ENCODE measurements at places on chromosomes 1 and 21.

GRCh38 chr1:23967871-23968270, 8.2 kb downstream of the PNRC2 start:
- DNase-seq: no peak

GRCh38 chr1:15678578-15678977, 5.5 kb upstream of the PLEKHM2 start:
- no peak for DNase-seq

- no peak for DNase-seq
Observed at GRCh38 chr1:37392051-37392450, 82.3 kb upstream of the ZC3H12A start.

DNA sequence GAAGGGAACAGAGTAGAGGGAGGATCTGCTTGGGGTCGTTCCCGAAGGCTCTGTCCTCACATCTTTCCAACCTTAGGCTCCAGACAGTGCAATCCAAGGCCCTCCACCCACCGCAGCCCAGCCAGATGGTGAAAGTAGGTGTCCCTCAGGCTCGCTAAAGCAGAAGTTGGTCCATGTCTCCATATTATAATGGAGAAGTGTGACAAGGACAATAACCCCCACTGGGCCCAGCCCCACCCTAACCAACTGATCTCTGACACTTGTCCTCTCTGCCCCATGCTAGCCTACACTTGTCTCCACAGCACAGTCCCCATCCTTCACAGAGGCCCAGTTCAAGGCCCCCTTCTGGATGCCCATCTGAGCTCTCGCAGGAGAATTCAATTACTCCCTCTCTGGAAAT, 48.7 kb downstream of the DMAP1 start:
- DNase-seq: no peak

- peak; percentile 84 for DNase-seq
Observed at GRCh38 chr1:100721526-100722207, 2.1 kb downstream of the VCAM1 start.

GRCh38 chr1:17922833-17923232, 167.7 kb downstream of the ACTL8 start:
- DNase-seq: peak; percentile 7

DNA sequence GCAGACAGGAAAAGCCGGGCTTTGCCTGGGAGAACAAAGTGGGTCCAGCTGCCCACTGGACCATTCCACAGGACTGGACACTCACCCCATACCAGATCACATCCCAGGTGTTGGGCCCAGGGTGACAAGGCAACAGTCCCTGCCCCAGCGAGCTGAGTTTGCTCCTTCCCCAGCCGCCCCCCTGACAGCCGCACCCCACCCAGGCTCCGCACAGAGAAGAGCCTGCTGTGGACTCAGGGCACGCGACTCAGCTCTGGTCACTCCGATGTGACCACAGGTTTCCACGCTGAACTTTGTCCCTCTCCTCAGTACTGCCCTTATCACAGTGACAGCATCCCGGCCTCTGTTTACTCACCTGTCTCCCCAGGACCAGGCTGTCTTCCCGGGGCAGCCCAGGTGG, 1.2 kb downstream of the BMP8B start:
- no peak for DNase-seq

DNA sequence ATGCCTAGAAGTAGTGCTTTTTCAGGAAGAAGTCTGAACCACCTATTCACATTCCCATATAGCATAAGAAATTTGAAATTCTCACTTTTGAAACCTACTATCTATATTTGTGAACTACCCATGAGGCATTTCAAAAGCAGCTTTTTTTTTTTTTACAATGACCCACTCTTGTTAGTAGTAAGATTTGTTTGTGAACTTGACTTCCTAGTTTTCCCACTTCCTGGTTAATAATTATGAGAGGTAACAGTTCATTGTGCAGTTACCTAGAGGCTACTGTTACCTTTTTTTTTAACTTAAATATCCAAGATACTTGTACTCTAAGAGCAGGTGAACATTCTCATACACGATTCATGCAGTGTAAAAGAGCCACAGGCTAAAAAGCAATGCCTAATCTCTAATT, 371.7 kb upstream of the ADGRL2 start:
- DNase-seq: no peak

GRCh38 chr21:40466893-40467483, 380.0 kb downstream of the DSCAM start:
- no peak for DNase-seq

GRCh38 chr1:65310078-65310587, 790 bp downstream of the DNAJC6 start:
- peak; percentile 67 for DNase-seq

DNA sequence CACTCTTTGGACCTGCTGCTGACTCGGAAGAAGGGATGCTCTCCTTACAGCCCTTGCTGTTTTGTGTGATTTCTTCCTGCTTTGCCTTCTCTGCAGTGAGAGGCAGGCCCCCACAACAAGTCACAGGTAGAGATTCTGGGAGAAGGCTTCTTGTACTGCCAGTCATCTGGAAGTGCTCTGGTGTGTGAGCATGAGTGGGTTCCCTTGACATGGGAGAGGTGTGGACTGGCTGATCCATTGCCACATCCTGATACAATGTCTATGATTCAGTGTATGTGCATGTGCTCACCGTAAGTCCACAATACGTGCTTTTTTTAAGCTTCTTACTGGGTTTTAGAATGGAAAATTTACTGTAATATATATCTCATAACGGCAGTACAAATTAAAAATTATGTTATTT, 46.0 kb upstream of the PLA2G4A start:
- DNase-seq: no peak

DNA sequence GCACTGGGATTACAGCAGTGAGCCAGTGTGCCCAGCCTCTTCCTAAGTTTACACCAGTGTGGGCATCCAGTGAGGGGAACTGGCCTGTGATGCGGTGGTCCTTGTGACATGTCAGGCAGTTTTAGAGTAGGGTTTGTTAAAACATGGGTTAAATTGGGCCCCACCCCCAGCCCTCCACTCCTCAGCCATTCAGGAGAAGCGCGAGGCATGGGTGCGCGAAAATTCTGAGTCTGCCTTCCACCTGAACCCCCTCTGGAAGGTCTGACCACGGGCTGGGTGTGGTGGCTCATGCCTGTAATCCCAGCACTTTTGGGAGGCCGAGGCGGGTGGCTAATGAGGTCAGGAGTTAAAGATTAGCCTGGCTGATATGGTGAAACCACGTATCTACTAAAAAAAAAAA, 51.7 kb downstream of the SKI start:
- no peak for DNase-seq

GRCh38 chr1:50658459-50659076, 235.3 kb upstream of the DMRTA2 start:
- no peak for DNase-seq

DNA sequence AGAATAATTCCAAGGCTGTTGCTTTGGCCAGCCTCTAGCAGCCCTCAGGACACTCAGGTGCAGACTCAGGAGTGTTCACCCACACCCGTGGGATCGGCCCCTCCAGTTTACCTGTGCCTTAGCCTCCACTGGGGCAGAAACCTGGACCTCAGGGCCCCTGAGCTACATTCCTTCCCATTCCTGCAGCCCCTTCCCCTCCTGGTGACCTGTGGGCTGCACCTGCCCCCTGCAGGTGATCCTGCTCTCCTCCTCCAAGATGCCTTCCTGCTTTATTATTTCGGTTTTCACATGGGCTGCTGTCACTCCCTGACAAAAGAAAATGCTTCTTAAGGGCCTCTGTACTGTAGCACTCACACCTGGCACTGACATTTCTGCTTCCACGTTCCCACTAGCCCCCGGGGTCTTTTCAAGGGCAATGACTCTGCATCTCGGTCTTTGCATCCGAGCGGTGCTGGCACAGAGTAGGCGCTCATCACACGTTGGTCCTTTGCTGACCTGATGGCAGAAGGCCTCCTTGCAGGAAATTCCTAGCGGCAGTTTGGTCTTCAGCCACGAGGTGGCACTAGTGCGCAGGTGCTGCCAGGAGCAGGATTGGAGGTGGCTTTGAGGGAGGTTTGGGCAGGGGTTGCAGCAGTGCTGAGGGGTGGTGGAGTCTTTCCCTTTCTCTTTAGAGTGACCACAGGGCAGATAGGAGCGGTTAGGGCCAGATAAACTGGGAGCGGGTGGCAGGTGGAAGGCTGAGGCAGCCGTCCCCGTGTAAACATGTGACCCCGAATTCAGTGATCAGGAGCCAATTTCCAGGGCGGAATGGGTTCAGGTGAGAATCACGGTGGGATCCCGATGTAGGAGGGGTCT, 25.3 kb upstream of the ETV3 start:
- DNase-seq: peak; percentile 78

GRCh38 chr1:157753611-157754010, 23.3 kb downstream of the FCRL2 start:
- DNase-seq: no peak

GRCh38 chr1:36154765-36155407, 1.1 kb upstream of the MAP7D1 start:
- peak; percentile 55 for DNase-seq

DNA sequence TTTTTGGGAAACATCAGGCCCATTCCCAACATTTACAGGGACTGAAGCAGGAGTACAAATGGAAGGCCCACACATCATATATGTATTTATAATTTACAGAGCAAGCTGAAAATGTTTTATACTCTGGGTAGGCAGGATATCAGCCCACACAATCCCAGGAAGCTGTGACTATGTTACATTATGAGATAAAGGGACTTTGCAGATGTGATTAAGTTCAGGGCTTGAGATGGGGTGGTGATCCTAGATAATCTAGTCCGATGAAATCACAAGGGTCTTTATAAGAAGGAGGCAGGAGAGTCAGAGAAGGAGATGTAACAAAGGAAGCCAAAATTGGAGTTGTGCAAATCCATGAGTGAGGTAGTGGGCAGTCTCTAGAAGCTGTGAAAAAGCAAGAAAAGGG, 160.5 kb downstream of the PDE4B start:
- DNase-seq: no peak

DNA sequence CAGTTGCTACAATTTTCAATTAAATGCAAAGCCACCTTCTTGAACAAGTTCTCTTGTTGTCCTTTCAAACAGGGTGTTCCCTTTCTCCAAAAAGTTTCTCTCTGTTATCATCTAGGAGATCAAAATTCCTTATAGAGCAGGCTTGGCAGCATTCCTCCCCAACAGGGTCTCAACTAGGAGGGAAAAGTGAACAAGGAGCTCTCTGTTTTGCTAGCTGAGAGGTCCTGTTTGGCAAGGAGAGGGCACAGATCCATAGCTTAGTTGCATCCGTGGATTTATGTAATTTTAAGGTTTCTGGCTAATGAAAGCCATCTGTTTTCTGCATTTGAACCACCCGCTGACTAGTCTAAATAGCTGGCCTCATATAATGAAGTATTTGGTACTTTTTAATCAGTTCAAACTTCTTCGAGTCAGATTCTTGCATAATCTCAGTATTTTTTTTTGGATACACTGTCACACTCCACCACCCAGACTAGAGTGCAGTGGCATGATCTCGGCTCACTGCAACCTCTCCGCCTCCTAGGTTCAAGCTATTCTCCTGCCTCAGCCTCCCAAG, 54.0 kb downstream of the APP start:
- peak; percentile 80 for DNase-seq

DNA sequence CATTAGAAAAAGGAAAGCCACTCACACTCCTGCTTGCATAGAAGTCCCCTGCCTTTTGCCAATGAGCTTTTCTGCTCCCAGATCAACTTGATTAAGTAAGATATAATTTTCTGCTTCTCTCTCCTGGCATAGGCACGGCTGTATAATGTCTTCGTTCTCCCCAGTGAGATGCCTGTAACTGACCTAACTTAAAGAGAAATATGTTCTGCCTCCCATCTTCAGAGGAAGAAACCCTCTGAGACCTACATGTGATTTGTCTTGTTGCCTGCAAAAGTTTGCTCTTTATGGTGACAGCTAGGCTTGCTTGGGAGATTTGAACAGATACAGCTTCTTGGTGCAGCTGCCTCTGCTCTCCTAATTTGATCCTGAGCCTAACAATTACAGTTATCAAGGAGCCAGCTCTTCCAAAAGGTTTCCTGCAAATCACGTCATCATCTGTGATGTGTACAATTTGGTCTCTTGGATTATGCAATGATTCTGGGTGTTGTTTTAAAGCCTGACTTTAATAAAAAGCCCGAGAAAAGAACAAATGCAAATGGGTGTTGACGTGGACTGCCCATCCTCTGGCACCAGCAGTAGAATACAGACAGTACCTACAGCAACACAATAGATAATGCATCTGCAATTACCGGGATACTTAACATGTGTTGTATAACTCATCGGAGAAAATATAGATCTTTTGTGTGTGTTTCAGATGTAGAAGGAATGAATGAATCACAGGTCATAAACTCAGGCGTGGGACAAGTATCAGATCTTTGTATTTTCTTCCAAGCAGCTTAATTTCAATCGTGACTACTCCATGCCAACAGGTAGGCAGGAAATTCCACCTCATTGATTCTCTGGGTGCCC, 76.2 kb upstream of the KAZN start:
- peak; percentile 57 for DNase-seq

DNA sequence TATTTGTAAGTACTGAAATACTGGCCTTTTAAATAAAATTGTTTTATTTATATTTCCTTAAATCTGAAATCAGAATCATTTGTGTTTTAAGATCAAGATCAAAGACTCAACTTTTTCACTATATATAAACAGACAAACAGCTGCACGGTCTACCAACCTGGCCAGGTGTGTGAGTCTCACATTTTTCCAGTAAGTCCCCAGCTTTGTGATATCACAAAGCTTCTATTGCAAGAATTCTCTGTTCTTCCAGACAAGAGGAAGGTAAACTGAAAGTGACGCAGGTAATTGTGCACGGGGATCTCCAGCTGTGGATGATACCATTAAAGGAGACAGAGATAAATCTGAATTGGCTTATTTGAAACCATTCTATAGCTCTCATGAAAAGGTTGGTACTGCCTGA, 41.2 kb upstream of the CYP2J2 start:
- DNase-seq: no peak

DNA sequence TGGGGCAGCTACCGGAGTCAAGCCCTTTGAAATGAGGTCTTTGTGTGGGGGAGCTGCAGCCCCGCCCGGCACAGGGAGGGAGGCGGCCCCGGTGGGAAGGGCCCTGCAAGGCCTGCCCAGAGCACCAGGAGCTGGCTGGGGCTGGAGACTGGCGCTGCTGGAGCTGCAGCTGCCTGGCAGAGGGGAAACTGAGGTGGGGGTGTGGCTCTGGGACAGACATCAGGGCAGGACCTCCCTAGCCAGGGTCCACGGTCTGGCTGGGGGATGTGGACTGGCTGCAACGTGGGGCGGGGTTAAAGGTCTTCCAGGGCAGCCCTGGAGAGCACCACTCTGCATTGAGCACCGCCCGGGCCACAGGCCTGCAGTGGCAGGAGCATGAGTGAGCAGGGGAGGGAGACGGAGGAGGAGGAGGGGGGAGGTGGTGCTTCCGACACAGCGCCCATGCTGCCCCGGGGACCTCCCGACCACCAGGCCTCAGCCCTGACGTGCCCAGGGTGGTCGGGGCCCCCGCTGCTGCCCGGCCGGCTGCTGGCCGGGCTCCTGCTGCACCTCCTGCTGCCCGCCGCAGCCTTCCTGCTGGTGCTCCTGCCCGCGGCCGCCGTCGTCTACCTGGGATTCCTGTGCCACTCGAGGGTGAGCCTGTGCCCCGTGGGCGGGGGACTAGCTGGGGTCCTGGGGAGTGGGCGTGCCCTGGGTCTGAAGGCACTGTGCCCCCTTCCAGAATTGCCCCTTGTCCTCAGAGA, 4.8 kb upstream of the ANKRD65 start:
- no peak for DNase-seq

- no peak for DNase-seq
Observed at GRCh38 chr1:156933136-156933535, 12.7 kb downstream of the LRRC71 start.

Measured in lung (tissue), 17 donors.